Activated CD4-positive, alpha-beta T cell treated with anti-CD3 and anti-CD28 coated beads, Interleukin-2, amount 50 U/mL, for 4 hours (primary cell): ENCODE measurements at places on chromosomes 13 and 19.

DNA sequence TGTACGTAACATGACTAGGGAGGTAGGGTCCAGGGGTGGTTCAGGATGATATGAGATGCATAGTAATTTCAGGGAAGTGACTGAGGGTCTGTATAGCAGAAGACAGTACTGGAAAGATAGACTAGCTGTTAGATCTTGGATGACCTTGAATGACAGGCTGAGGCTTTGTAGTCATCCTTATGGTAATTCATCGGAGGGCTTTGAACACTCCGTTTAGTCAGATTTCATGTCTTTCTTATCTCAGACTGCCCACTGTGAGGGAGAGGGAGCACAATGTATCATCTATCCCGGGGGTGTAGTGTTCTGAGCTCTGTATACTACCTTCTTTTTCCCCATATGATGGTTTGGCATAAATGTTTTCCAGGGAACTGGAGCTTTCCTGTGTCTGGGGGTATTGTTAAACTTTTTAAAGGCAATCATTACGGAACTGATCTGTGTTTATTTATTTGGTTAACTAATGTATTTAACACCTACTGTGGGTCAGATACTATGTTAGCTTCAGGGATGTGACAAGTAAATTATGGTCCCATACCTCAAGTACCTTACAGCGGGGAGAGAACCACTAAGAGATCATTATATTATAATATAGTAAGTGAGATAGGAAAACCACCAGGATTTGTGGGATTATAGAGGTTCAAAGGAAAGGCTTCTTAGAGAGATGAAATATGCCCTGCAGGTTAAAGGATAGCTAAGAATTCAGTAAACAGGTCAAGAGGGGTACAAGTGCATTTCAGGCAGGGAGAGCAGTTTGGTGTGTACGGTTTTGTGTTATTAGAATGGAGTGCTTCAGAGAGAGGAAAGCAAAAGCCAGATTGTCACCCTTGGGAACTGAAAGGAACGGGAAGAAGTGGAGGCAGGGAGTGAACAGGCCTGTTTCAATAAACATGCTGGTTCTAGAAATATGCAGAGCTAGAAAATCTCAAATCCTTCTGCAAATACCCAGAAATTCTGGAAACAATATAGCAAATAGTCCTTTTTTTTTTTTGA is 164.8 kb upstream of the KL start:
- DNase-seq: no peak

DNA sequence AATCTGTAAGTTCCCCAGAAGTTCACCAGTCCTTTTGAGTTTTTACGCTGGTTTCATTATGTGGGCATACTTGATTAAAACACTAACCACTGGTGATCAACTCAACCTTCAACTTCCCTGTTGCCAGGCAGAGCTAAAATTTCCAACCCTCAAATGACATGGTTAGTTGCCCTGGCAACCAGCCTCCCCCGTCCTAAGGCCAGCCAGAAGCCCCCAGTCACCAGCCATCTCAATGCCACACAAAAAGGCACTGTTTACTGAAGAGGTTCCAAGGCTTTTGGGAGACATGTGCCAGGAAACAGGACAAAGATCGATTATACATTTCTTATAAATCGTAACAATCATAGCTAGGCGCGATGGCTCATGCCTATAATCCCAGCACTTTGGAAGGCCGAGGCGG is 1.6 kb downstream of the ZNF649 start:
- DNase-seq: no peak

GRCh38 chr19:15045506-15045905 is 3.8 kb upstream of the CASP14 start:
- no peak for DNase-seq

- no peak for DNase-seq
These were observed 73.5 kb upstream of the PCDH17 start for GRCh38 chr13:57558051-57558467.

DNA sequence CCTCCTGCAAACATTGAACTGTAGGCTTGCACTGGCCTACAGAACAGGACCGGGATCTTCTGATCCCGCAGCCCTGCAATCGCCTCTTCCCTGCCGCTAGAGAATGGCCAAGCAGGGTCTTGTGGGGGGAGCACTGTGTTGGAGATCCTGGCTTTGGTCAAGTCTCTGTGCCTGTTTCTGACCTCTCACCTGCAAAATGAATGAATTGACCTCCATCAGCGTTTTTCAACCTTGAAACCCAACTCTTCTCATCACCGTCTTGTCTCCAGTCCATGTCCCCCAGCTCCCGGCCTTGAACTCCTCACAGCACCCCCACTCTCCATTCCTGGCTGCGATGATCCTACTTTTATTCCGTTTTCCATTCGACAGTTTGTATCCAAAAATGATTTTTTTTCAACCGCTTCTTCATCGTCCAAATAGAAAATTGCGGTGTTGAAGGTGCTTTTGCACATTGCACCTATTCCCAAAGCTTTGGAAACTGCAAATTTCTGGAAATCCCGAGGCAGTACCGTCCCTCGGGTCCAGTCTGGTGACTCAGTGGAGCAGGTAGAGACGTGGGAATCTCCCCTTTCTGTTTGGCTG is 2.0 kb downstream of the MYO9B start:
- DNase-seq: no peak

- no peak for DNase-seq
These were observed 621.2 kb downstream of the TBC1D4 start for GRCh38 chr13:74860789-74861188.

DNA sequence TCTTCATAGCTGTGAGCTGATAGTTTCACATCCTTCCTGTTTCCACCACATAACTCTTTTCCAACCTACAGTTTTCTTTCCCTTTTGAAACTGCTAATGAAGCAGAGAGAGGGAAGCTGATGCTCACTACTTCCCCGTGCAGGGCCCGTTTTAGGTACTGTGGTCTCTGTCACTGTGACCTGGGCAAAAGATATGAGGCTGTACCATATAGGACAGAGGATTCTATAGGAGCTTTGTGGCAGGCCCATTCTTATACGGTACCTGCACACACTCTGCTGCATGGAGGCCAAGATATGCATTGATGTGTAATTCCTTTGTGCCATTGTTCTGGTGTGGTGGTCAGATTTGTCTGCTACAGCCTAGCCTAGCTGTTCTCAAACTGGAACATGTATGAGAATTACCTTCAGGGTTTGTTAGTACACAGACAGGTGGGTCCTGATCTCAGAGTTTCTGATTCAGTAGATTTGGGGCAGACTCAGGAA is 577.3 kb downstream of the LMO7 start:
- no peak for DNase-seq

DNA sequence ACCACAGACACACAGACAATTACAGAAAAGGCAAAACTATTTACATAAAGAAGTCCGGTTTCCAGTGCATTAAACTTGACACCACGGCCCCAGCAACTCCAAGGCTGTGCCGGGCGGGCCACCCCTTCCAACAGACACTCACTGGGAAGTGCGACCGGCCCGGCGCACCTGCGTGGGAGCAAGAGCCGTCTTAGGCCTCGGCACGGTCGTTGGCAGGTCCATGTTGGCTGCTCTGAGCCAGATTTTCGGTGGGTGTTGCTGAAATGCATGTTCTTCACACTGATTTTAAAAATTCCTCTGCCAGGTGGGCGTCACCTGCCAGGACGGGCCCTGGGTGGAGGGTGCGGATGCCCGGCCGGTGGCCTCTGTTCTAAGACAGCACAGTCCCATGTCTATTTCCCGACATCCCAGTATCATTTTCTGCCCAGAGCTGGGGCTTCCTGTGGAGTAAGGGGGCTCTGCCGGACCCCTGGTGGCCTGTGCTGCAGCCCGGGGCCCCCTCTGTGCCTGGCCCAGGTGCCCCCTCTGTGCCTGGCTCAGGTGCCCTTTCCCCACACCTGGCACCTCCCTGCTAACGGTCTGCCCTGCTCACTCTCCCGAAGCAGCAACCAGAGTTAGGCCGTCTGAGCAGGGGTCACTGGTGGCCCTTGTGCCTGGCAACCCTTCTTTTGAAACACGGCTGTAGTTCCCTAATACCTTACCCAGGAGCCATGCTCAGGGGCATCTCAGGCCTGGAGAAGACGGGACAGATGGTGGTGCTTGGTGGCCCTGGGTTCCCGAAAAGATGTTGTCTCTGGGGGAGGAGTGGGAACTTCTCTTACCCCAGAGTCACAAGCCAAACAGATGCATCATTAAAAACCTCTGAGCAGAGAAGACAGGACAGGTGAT is 9.2 kb downstream of the TMEM255B start:
- DNase-seq: no peak

- no peak for DNase-seq
These were observed 4.3 kb upstream of the RLN3 start for GRCh38 chr19:14023404-14024235.

DNA sequence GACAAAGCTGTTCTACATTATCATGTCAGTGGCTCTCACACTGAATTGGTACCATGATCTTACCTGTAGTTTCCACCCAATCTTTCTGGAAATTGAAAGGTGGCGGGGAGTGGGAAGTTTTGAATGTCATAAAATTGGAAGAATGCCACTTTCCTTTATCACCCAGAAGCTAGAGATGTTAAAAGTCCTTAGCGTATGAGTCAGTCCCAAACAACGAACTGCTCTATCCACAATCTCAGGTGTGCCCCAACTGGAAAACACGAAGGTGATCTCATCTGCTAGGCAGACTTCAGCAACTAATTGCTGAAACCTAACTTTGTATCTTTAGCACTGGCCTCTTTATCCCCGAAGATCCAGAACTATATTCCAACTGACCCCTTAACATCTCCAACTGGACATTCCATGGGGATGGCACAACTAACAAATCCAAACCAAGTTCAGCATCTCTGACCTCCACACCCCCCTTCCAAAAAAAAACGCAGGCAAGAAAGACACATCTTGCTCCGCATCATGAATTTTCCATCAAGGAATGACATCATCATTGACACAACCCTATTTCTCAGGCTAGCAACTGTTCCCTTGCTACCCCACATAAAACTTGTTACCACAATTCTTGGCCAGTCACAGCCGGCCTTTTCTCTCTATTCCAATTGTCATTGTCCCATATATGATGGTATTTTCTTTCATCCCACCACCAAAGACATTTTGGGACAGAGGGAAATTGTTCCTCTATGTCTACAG is 175.4 kb downstream of the KLF12 start:
- no peak for DNase-seq

DNA sequence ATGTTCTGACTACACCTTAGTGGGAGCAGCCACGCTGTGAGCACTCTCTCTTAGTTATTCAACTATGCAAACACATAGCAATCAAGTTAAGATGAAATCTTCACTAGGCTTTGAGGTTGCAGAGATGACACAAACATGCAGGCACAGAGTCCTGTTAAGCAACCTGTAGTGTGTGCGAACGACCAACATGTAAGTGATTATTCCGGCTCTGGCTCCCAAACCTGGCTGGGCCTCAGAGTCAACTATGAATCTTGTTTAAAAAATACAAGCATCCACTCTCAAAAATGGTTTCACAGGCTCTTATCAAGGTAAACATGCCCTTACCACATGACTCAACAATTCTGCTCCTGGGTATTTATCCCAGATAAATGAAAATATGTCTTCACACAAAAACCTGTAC is 91.4 kb downstream of the IRS2 start:
- no peak for DNase-seq

- no peak for DNase-seq
These were observed 182.1 kb downstream of the POSTN start for GRCh38 chr13:37416291-37417059.

- DNase-seq: no peak
These were observed 19.2 kb downstream of the HS6ST3 start for GRCh38 chr13:96109125-96109524.

GRCh38 chr19:29292562-29292961 is 79.6 kb upstream of the UQCRFS1 start:
- no peak for DNase-seq

DNA sequence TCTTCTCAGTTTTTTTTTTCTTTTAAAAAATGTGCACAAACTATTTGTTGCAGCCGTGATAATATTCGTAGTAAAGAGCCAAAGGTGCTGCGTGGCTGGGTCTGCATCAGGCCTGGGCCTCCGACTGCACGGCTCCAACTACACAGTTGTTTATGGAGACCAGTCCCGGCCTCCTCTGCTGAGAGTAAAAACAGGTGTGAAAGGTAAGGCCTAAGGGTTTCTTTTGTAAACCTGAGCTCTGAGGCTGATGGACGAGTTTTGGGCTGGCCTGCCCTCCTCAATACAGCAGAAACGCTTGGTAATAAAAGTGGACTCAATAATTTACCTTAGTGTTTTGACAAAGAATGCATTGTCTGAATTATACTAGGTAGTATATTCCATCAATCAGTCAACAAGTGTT is 3.9 kb downstream of the MBNL2 start:
- DNase-seq: no peak

DNA sequence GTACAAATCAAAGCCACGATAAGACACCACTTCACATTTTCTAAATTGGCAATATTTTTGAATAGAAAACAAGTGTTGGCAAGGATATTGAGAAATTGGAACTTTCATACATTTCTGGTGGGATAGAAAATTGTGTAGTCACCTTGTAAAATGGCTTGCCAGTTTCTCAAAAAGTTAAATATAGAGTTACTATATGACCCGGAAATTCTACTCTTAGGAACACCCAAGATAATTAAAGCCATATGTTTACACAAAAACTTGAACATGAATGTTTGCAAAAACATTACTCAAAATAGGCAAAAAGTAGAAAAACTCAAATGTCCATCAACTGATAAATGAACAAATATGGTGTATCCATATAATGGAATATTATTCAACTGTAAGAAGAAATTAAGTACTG is 552.5 kb downstream of the TBC1D4 start:
- DNase-seq: no peak

GRCh38 chr13:24222756-24223155 is 62.2 kb downstream of the SPATA13 start:
- no peak for DNase-seq

- DNase-seq: peak; percentile 89
These were observed 23.6 kb upstream of the ZNF724 start for GRCh38 chr19:23273590-23274412.

DNA sequence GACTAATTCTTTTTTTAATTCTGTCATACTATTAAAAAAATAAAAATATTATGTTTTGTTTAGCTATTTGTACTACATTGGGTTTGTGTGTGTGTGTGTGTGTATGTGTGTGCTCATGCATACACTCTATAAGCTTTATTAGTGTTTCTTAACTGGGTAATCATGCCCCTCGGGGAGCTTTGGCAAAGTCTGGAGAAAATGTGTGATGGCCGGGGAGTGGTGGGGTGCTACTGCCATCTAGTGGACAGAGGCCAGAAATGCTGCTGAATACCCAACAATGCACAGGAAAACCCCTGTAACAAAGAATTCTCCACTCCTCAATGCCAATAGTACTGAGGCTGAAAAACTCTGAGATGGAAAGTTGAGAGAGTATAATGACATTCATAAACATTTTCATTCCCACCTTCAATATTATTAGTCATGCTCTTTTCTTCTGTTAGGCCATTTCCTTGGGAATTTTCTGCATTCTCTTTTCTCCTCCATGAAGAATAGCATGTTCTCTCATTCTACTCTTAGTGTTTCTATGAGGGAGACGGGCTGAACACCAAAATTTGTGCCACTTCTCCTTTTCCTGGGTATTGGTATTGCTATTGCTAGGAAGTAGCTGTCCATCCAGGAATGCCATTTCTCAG is 157.3 kb downstream of the DNAJC3 start:
- peak; percentile 54 for DNase-seq

GRCh38 chr13:93559718-93560117 is 333.1 kb downstream of the GPC6 start:
- no peak for DNase-seq
